ENCODE measurements at places on chromosomes 5 and 9. TPM values are rescaled to one million over a fixed set of nuclear protein-coding genes. Genes with fewer than 3 reads are reported as not detected.

DNA sequence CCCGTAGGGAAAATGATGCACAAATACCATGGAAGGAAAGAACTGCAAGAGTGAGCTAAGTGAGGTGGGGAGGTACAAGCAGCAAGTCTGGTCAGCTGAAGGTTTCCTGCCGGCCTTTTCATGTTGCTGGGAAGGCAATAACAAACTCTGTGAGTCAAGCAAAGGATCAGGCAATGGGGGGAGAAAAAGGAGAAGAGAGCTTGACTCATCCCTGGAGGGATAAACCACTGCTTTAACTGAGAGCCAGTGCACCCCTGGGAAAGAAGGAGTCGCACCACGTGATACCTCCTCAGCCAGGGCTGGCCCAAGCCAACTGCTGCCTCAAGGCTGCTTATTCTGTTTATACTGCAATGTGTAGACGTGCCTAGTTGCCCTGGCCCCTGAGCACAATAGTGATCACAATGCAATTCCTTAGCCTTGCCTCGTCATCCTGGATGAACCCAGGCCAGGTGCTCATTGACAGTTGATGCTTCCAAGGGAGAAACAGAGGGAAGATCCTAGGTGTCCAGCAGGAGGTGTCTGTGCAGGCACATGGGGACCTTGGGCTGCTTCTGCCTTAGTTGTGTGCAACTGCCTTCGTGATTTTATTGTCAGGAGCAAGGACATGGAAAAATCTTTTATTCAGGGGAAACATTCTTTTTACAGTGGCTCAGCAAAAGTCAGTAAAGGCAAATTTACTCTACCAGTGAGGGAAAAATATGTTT, 203.0 kb upstream of the TUT7 start:
- DNase-seq = no peak

DNA sequence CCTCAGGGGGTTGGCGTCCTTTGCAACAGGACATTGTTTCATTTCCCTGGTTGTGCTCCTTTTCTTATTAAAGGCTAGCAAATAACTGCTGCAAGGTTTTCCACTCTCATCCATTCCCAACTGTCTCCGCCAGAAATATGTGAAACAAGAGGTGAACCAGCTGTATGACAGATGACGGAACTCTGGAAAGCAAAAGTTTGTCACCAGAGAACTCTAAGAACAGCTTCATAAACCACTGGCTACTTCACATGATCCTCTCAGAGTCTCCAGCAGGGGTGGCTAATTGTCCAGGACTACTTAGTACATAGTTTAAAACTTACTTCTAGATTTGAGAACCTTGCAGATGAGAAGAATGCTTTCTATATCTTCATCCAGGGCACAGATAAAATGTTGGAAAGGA, 195.9 kb upstream of the RAD23B start:
- no peak for DNase-seq

DNA sequence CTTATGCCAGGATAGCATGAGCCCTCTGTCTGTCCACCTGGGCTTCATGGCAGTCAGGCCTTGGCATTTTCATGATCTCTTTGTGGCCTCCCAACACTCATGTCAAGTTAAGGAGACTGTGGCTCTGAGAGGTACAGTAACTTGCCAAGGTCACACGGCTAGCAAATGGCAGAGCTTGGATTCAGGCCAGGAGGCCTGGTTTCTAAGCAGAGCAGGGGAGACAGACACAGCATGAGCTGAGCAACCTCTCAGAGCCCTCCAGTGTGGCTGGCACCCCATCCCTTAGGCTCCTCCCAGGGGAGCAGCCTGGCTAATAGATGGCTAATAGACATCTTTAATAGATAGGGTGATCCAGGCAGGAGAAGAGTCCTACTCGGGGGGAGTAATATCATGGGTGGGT, 4.1 kb downstream of the SYNPO start:
- no peak for DNase-seq

- DNase-seq = no peak
Measured at GRCh38 chr5:108382784-108383330, 959 bp upstream of the FBXL17 start.

GRCh38 chr5:128736553-128736952, 198.5 kb upstream of the FBN2 start:
- peak; percentile 19 for DNase-seq

- no peak for DNase-seq
Measured at GRCh38 chr5:140591747-140592372, 27.2 kb downstream of the SLC35A4 start.

GRCh38 chr9:129459547-129460322, 161.2 kb downstream of the C9orf50 start:
- no peak for DNase-seq

DNA sequence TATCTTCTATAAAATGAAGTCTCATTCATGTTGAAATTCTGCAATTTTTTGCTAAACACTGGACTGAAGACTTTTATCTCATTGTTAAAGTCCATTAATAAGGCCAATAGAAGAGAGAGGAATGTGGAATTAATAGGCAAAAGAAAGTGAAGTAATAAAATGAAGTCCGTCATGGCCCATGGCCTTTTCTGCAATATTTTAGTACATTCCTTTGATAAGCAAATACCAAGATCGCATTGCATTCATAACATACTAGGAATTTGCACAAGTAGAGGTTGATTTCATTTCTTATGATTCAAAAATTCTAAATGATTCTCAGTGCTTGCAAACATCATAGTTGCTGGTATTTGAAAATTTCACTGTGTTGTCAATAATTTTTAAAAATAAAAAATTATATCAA, 664.0 kb downstream of the NR2F1-AS1 start:
- DNase-seq = no peak

DNA sequence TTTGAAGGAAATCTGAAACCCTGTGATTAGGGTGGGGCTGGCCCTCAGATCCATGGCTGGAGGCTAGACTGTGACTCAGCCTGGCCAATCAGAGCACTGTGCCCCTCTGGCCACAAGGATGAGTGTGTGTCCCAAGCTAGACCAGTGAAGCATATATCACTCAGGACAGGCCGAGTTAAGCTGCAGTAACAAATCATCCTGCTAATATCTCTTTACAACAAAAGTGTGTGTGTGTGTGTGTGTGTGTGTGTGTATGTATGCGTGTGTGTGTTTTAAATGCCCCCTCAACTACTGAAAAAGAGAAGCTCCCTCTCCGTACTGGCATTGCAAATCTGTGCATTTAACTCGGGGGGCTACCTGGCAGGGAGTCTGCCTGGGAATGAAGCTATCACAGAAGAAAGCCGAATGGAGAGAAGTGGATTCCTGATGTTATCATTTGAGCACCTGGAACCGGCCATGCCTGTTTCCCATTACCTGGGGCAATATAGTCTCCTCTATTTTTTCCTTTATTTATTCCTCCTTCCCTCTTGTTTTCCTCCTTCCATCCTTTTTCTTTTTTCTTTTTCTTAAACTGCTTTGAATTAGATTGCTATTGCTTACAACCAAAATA, 25.6 kb downstream of the STC2 start:
- peak; percentile 72 for DNase-seq

DNA sequence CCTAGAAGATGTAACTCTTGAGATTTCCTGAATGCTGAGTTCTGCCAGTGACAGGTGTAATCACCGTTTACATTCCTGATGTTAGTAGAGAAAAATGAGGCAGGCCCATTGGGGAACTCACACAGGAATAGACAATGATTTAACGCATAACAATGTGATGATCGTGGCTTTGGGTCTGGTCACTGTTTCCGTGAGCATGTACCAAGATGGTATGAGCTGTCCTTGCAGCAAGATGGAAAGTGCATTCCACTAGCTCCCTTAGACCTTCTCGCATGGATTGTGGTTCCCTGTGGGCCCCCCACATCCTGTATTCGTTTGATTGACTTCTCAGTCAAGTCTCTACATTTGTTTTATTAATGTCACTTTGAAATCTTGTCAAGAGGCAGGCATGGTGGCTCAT, 124.0 kb upstream of the DAP start:
- no peak for DNase-seq

GRCh38 chr5:142926549-142926948, 156.4 kb downstream of the ARHGAP26 start:
- no peak for DNase-seq

GRCh38 chr5:158619083-158619788, 480.5 kb downstream of the EBF1 start:
- DNase-seq = no peak

GRCh38 chr9:87592554-87593358, 95.1 kb downstream of the DAPK1 start:
- no peak for DNase-seq

GRCh38 chr9:75671354-75671753, 219.1 kb upstream of the PCSK5 start:
- no peak for DNase-seq

GRCh38 chr5:15286650-15287049, 213.3 kb upstream of the FBXL7 start:
- DNase-seq = no peak

- DNase-seq = no peak
Measured at GRCh38 chr5:167912941-167913665, 378.3 kb upstream of the WWC1 start.

- DNase-seq = no peak
Measured at GRCh38 chr5:178392386-178392785, 159.8 kb upstream of the PHYKPL start.

- DNase-seq = no peak
Measured at GRCh38 chr5:167530548-167530947, 760.9 kb upstream of the WWC1 start.

DNA sequence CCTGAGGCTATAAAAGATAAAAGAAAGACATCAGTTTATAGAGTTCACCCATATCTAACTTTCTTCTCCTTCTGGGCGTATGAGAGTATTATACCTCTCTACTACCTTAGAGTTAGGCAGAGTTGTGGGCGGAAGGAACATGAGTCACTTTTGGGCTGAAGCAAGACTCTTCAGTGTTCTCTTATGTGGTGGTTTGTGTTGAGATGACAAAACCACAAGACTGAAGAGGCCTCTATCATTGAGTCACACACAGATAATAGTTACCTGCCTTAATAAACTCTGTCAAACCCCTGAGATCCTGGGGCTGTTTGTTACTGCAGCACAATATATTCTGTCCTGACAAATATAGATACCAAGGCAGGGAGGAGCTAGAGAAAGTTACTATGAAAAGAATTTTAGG, 184.2 kb downstream of the EFNA5 start:
- DNase-seq = no peak

- peak; percentile 7 for DNase-seq
Measured at GRCh38 chr9:135644631-135645218, 5.4 kb upstream of the GLT6D1 start.

DNA sequence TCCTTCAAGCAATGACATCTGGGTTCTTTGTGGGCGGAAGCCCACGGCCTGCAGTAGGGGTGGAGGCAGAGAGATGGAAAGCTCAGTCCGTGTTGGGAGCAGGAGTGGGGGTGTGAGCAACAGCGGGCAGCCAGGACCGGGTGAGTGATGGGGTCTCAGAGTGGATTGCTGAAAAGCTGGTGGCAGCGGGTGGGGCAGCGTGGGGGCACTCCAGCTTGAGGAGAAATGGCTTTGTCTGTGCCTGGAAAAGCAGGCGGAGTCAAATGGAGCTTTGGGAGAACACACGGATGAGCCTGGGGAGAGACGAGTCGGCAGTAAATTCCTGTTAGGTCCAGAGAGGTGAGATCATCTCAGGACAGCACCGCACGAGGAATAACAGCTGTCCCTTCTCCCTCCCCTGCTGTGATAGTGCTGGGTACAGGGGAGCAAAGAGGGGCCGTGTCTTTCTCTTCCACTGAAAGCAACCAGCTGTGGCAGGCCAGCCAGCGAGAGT, 42.1 kb downstream of the CACNA1B start:
- no peak for DNase-seq

DNA sequence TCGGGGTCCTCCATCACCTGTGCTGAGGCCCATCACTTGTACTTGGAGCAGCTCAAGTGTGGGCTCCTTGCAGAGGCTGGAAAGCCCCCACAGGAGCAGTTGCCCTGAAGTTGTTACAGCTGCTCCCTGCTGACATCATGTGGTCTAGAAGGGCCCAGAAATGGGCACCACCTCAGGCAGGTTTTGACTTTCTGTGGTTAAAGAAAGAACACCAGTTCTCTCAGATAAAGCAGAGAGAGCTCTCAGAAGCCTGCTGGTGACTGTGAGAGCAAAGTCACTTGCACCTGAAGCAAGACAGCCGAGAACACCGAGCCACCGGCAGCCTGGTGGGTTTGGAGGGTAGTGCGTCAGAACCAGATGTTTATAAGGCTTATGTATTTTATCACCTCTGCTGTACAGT, 70.4 kb downstream of the MVB12B start:
- DNase-seq = no peak

DNA sequence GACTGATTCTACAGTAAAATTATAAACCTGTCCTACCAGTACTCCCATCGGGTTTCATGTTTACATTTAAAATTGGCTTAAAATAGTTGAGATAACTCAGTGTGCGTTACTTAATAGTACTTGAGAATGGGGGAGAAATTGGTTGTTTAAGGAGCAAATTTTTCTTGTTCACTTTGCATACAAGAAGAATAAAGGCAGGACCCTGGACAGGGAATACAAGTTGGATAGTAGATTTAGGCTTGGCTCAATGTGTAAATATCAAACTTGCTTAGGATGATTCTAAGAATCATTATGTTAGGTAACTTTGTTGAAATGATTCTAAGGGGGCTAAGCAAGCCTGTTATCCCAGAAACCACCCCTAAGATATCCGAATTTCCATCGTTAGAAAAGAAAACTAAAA, 448.4 kb upstream of the TLE4 start:
- no peak for DNase-seq

DNA sequence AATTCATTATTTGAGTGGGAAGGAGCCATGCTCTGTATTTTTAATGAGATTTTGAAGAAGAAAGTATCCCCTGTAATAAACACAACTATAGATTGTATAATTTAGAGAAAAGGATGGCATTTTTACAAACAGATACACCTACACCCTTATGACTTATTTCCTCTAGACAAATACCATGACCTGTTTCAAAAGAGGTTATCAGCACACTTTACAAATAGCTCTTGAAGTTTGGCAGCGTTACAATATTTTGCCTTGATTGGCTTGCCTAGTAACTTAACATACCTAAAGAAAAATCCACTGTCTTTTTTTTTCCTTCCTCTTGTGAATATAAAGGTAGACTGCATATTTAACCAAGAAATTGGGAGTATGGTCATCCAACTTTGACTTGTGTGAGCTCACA, 28.5 kb upstream of the CETN3 start:
- no peak for DNase-seq

- DNase-seq = peak; percentile 41
Measured at GRCh38 chr5:61467766-61468482, 135.9 kb downstream of the ZSWIM6 start.

DNA sequence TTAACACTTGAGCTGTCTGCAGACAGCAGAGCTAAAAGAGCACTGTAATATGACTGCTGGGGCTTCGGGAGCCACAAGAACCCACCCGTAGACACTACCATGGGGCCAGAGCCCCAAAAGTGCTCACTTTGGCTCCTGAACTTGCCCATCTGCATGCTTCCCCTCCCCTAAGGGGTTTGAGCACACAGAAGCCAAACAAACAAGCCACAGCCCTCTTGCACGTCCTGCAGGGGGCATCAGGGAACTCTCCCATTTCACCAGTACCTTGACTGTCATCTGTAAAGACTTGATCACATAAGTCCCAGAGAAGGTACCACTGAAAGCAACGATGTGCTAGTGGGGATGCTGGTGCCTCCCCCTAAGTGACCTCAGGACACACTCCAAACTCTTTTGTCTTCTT, 681.8 kb downstream of the SEMA5A start:
- peak; percentile 14 for DNase-seq

GRCh38 chr9:37498457-37498856, 12.7 kb downstream of the POLR1E start:
- no peak for DNase-seq

- DNase-seq = no peak
Measured at GRCh38 chr9:113787871-113788270, 88.2 kb upstream of the ZNF618 start.

Gene RC3H2
- total RNA-seq = 9.8 TPM

Gene DOLK
- 28.3 TPM for total RNA-seq

Gene MCTP1
- total RNA-seq = 42.4 TPM

Gene SLC27A6
- not detected for total RNA-seq

Gene CD14
- 0.96 TPM for total RNA-seq

Gene SHLD3
- total RNA-seq = 0.51 TPM

Gene CPLANE1
- total RNA-seq = 16.7 TPM

Gene PRSS3
- not detected for total RNA-seq
